ENCODE measurements at places on chromosomes 16 and 17. TPM values are rescaled to one million over a fixed set of nuclear protein-coding genes. Genes with fewer than 3 reads are reported as not detected.

The TMEM106A gene
- polyA plus RNA-seq: 12.8 TPM

The SLC13A2 gene
- not detected for polyA plus RNA-seq

The CFAP97D1 gene
- polyA plus RNA-seq: not detected

The TTYH2 gene
- 1.00 TPM for polyA plus RNA-seq

The CBFA2T3 gene
- polyA plus RNA-seq: 12.8 TPM

The TBC1D3B gene
- polyA plus RNA-seq: 0.73 TPM

DNA sequence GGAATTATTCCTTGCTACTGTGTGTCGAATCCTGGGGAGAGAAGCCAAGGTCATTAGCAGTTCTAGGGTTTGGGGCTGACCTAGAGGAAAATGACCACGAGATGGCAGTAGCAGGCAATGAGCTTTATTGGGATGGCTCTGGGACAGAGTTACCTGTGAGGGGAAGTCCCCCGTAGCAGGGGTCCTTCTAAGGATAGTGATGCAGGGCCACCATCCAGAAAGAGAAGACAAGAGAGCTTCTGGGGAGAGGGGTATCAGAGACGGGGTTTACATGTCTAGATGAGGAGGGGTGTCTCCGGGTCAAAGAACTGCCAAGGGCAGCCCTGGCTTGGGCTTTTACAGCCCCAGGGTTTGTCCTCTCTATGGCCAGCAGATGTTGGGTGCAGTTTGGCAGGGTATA, 6.4 kb upstream of the GGT6 start:
- DNase-seq: peak; percentile 30

DNA sequence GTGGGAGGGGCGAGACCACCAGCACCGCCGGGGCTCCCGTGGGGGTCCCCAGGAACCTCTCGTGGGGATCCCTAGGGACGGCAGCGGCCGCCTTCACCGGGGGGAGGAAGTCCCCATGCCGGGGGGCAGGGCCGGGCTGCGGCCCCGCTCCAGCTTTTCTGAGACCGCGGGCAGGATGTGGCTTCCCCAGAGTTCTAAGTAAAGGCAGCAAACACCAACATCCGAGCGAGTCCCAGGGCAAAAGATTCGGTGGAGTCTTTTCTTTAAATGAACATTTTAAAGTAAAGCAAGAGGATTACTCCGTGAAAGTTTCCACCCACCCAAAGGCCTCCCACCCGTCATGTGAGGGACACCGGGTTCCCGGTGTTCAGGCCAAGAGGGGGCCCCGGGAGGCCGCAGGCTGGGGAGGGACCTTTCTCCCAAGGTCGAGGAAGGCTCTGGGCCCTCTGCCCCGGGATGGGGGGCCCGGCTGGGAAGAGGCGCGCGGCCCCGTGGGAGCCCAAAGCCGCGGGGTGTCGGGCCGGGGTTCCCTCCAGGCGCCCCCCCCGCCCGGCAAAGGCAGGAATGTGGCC, 137.2 kb upstream of the RPH3AL start:
- DNase-seq: peak; percentile 33

- no peak for DNase-seq
These were observed 12.0 kb downstream of the UNC13D start for GRCh38 chr17:75832164-75832651.

DNA sequence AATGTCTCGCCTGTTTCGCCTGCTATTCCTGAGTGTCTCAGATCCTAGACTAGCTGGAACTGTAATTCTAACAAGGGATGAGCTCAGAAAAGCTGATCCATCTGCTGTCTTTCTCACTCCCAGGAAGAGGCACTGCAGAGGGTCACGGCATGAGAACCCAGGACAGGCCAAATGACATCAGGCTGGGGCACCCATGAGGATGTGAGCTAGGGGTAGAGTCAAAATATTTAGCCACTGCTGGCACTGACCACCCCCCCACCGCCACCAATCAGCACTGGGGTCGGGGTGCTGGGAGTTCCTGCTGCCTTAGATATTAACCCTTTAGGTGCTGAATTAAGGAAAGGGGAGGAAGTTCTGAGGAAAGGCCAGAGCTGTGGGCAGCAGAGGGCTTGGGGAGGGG, 112.4 kb downstream of the IRX3 start:
- no peak for DNase-seq

- no peak for DNase-seq
These were observed 205.0 kb upstream of the CACNG3 start for GRCh38 chr16:24051125-24051524.

DNA sequence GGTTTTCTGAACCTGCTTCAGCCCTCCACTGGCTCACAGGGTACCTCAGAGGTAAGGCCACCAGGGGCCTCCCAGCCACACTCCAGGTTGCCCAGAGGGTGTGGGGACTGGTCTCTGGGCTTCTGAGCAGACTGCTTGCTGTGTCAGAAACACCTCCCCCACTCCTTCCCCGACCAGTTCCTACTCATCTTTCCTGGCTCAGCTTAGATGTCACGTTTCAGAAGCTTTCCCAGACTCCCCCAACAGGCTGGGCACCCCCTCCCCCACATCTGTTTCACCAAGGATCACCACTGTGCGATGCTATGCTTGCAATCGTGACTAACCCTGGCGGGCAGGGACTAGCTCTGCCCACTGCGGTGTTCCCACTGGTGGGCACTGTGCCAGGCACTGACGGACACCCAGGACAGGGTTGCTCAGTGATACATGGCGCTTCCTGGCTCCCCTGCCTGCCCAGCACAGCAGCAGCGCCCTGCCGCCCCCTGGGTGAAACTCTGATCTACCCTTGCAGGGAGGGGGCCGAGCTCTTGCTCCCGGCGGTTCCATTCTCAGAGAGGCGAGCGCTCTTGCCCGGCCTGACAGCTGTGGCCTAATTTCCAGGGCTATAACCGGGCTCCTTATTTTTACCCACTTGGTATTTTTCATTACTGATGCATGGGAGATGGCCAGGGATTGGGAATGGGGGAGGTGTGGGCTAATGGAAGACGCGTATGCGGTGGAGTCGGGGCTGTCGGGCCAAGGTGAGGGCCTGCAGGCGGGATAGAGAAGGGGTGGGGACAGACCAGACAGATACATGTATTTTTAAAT, 29.4 kb upstream of the MTSS2 start:
- no peak for DNase-seq

- DNase-seq: no peak
These were observed 388.5 kb upstream of the TNRC6C start for GRCh38 chr17:77569846-77570564.

GRCh38 chr16:11188801-11189740, 66.9 kb downstream of the SOCS1 start:
- DNase-seq: no peak

Data from naive B cell (primary cell).